ENCODE measurements at places on chromosomes 6 and 20.

DNA sequence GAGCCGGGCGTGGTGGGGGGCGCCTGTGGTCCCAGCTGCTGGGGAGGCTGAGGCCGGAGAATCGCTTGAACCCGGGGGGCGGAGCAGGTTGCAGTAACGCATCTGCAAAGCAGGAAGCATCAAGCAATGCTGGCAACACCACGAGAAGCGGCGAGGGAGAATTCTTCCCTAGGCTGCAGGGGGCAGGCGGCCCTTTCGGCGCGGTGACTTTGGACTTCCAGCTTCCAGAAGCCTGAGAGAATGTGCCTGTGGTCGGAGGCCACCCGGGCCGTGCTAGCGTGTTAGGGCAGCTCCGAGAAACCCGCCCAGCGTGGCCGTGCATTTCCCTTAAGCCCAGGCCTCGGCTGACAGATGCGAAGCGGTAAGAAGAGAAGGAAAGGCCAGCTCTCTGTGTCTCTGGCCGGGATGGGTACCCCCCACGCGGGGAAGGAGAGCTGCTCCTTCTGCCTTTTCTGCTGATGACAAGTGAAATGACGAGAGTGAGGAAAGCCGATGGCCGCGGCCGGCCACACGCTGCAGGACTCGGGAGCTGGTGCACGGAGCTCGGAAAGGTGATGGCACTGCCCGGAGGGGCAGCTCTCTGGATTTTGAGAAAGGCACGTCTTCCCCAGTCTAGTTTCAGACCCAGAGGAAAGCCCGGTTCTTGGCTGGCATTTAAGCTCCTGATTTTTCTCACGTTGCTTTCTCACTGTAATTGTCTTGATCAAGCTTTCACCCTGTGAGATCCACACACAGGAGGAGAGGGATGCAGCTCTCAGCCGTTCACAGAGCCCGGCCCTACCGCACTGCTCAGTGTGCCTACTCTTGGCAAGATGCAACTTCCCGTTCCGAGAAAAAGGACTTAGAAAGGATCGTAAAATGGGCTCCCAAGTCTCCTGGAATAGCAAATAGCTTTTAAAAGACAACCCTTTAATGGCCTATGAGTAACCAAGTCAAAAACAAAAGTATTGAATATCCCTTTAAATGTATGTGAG, 68.3 kb upstream of the EXOC2 start:
- no peaks in the 10 kb centered on the region for H3K36me3 ChIP-seq
- no peaks in the 10 kb centered on the region for H3K4me1 ChIP-seq
- H3K27me3 ChIP-seq, result no peaks in the 10 kb centered on the region
- DNase-seq, result no peak

DNA sequence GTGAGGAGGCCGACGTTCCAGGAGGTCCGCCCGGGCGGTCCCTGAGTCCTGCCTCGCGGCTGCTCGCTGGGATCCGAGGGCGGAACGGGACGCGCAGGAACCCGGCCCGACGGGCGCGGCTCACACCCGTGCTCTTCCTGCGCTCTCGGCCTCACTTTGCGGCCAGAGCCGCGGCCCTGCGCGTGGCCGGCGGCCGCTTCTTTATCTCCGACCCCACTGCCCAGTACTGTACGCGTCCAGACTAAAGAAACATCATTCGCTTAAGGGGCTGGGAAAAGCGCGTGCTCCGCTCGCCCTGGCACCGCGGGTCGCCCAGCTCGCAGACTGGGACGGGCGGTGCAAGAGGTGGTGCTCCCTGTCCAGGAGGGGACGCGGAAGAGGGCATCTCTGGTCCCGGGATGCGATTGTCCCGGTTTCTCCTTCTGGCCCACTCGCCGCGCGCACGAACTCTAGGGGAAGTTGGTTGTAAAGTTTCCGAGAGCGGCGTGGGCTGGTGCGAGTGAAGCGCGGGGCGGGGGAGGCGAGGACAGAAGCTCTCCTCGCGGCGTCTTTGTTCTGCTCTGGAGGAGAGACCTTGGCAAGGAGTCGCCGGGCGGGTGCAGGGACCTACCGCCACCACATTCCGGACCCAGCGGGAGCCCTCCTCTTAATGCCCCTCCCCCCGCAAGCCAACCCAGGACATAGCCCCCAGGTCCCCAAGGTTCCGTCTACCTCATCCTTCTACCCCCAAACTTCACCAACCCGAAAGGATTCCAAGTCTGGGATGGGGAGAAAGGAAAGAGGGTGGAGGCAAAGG, 71.0 kb downstream of the SOX4 start:
- H3K36me3 ChIP-seq, result no peaks in the 10 kb centered on the region
- peaks cover 7% of the 10 kb centered on the region for H3K4me1 ChIP-seq
- no peak for DNase-seq

- H3K27ac ChIP-seq, result no peak overlapping the region
- H3K27me3 ChIP-seq, result no peaks in the 10 kb centered on the region
- H3K36me3 ChIP-seq, result no peaks in the 10 kb centered on the region
- H3K4me1 ChIP-seq, result no peaks in the 10 kb centered on the region
Observed at GRCh38 chr6:39195792-39196385, 33.4 kb downstream of the KCNK5 start.

DNA sequence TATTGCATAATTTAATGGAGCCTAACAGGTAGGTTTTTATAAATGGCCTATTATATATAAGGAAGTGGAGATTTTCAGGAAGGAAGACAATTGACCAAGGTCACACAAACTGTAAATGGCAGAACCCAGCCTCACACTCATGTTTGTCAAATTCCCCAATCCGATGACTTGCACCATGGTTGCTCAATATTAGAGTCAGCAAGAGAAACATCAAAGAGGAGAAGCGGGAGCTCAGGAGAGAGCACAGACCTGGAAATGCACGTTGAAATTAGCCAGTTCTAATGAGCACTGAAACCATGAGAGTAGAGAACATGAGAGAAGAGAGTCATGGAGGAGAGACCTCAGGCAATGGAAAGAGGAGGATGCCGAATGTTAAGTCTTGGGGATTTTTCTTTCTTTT, 13.5 kb upstream of the MLIP start:
- DNase-seq, result no peak
- no peaks in the 10 kb centered on the region for H3K4me1 ChIP-seq
- H3K27ac ChIP-seq, result no peak overlapping the region
- no peaks in the 10 kb centered on the region for H3K36me3 ChIP-seq
- H3K4me3 ChIP-seq, result no peak overlapping the region

- peaks cover 5% of the 10 kb centered on the region for H3K36me3 ChIP-seq
- H3K4me1 ChIP-seq, result peaks cover 31% of the 10 kb centered on the region
- no peaks in the 10 kb centered on the region for H3K27me3 ChIP-seq
- DNase-seq, result no peak
- H3K4me3 ChIP-seq, result no peak overlapping the region
- no peak overlapping the region for H3K27ac ChIP-seq
Observed at GRCh38 chr20:63908008-63908682, 13.2 kb downstream of the DNAJC5 start.

DNA sequence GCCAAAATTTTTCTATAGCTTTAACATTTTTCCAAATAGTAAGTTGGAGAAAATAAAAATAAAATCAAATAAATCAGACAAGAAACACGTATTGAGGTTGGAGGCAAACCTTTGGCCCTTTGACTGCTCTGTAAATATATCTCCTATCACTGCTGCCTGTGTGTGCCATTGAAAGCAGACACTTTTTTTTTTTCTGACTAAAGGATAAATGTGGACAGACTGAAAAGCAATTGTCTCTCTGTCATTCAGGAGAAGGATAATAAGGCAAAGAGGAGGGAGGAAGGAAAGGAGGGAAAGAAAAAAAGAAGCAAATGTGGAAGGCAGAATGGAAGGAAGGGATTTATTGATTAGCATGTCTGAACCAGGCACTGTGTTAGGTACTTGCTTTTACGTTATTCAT, 85.2 kb upstream of the SULF2 start:
- H3K36me3 ChIP-seq, result no peaks in the 10 kb centered on the region
- H3K4me1 ChIP-seq, result no peaks in the 10 kb centered on the region
- no peak overlapping the region for H3K4me3 ChIP-seq
- no peaks in the 10 kb centered on the region for H3K27me3 ChIP-seq
- H3K27ac ChIP-seq, result no peak overlapping the region

DNA sequence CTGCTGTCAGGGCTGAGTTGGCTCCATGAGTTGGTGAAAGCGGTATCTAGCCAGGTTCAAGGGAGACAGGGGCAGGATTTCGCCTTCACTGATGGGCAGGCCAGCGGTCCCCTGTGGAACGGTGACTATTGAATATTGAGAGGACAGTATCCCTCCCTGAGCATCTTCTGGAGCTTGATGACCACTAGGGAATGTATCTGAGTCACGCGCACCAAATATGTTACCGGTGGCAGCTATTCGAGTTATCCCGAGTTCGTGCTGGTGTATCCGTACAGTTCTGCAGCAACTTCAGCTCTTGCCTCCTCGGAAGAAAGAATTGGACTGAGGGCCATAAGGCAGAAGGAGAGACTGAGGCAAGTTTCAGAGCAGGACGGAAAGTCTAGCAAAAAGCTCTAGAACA, 24.8 kb downstream of the MTHFD1L start:
- H3K4me1 ChIP-seq, result peaks cover 8% of the 10 kb centered on the region
- no peaks in the 10 kb centered on the region for H3K27me3 ChIP-seq
- H3K4me3 ChIP-seq, result no peak overlapping the region
- DNase-seq, result no peak
- H3K27ac ChIP-seq, result no peak overlapping the region

DNA sequence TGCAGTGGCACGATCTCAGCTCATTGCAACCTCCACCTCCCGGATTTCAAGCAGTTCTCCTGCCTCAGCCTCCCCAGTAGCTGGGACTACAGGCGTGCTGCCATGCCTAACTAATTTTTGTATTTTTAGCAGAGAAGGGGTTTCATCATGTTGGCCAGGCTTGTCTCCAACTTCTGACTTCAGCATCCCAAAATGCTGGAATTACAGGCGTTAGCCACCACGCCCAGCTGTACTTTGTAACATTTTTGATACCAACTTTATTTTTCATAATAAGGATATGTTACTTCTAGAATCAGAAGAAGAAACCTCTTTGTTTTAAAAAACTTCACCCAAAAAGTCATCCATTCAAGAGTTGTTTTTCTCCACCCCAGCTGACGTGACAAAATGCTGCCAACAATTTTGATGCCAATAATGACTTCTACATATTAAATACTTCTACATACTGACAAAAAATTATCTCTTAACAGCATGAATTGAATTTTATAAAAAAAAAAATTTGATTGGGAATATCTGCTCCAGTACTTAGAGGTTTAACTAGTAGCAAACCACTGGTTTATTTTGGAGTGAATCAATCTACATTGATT, 22.5 kb upstream of the PRIM2 start:
- no peaks in the 10 kb centered on the region for H3K4me1 ChIP-seq
- no peaks in the 10 kb centered on the region for H3K27me3 ChIP-seq
- no peak overlapping the region for H3K27ac ChIP-seq
- H3K4me3 ChIP-seq, result no peak overlapping the region

- no peaks in the 10 kb centered on the region for H3K27me3 ChIP-seq
- no peak overlapping the region for H3K27ac ChIP-seq
- DNase-seq, result no peak
- H3K36me3 ChIP-seq, result no peaks in the 10 kb centered on the region
Observed at GRCh38 chr6:56897789-56898529, 56.9 kb upstream of the BEND6 start.

- no peaks in the 10 kb centered on the region for H3K36me3 ChIP-seq
- H3K27me3 ChIP-seq, result peaks cover 10% of the 10 kb centered on the region
- H3K4me3 ChIP-seq, result no peak overlapping the region
- no peaks in the 10 kb centered on the region for H3K4me1 ChIP-seq
Observed at GRCh38 chr6:17278289-17279063, 2.7 kb upstream of the RBM24 start.

GRCh38 chr6:63964366-63964765, 328.8 kb downstream of the PHF3 start:
- DNase-seq, result no peak
- H3K4me1 ChIP-seq, result no peaks in the 10 kb centered on the region
- H3K4me3 ChIP-seq, result no peak overlapping the region
- H3K27ac ChIP-seq, result no peak overlapping the region

DNA sequence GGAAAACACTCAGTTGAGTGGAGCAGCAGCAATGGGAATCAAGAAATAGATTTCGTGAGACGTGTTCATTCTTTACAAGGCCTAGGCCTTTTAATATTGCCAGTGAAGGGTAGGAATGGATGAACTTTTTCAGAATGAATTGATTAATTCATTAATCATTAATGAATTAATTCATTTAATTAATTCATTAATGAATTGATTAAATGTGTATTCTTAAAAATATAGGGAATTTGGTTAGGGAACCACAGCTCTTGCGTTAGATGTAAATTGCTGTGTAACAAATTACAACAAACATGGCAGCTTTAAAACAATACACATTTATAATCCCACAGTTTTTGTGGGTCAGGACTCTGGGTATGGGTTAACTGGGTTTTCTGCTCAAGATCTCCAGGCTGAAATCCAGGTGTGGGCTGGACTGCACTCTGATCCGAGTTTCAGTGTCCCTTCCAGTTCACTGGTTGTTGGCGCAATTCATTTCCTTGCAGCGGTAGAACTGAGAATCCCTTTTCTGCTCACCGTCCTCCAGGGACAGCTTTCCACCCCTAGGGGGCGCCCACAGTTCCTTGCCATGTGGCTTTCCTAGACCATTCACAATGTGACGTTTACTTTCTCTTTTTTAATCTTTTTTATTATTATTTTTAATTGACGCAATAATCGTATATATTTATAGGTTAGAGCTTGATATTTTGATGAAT, 32.8 kb upstream of the BCAS1 start:
- no peaks in the 10 kb centered on the region for H3K4me1 ChIP-seq
- no peak overlapping the region for H3K4me3 ChIP-seq
- peak; percentile 77 for DNase-seq
- H3K27ac ChIP-seq, result no peak overlapping the region
- H3K27me3 ChIP-seq, result no peaks in the 10 kb centered on the region

DNA sequence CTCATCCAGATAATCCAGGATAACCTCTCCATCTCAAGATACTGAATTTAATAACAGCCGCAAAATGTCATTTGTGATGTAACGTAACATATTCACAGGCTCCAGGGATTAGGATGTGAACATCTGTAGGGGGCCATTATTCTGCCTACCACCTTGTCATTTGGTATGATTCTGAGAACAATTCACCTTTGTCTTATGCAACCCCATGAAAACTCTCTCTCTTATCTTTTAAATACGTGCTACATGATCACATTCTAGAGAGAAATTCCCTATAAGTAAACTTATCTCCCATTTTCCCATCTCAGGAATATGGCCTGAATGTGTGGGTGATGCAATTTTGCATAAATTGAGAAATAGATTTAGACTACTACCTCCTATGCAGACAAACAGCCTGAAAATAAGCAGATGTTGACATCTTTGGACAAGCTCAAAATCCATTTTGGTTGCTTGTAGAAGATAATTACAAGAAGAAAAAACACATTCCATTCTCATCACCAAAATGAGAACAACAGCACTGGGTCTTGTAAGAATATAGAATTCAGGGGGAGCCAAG, 255.4 kb upstream of the STXBP5 start:
- no peak overlapping the region for H3K4me3 ChIP-seq
- DNase-seq, result no peak
- no peaks in the 10 kb centered on the region for H3K4me1 ChIP-seq

GRCh38 chr6:15595461-15596173, 67.2 kb downstream of the DTNBP1 start:
- H3K36me3 ChIP-seq, result no peaks in the 10 kb centered on the region
- DNase-seq, result no peak
- H3K27ac ChIP-seq, result no peak overlapping the region
- no peaks in the 10 kb centered on the region for H3K27me3 ChIP-seq
- no peak overlapping the region for H3K4me3 ChIP-seq
- H3K4me1 ChIP-seq, result peaks cover 6% of the 10 kb centered on the region
